ENCODE measurements at places on chromosomes 16 and 17.

GRCh38 chr17:48192321-48192731, 84.8 kb downstream of the SNX11 start:
- no peak for DNase-seq

DNA sequence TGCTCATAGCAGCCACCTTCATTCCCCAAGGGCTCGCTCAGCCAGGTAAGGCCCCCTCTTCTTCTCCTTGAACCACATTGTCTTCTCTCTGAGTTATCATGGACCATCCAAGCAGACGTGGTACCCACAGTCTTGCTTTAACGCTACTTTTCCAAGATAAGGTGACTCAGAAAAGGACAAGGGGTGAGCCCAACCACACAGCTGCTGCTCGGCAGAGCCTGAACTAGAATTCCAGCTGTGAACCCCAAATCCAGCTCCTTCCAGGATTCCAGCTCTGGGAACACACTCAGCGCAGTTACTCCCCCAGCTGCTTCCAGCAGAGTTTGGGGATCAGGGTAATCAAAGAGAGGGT, 272 bp downstream of the CCL2 start:
- DNase-seq = no peak

- DNase-seq = no peak
Measured at GRCh38 chr17:29640413-29640812, 17.7 kb upstream of the CORO6 start.

DNA sequence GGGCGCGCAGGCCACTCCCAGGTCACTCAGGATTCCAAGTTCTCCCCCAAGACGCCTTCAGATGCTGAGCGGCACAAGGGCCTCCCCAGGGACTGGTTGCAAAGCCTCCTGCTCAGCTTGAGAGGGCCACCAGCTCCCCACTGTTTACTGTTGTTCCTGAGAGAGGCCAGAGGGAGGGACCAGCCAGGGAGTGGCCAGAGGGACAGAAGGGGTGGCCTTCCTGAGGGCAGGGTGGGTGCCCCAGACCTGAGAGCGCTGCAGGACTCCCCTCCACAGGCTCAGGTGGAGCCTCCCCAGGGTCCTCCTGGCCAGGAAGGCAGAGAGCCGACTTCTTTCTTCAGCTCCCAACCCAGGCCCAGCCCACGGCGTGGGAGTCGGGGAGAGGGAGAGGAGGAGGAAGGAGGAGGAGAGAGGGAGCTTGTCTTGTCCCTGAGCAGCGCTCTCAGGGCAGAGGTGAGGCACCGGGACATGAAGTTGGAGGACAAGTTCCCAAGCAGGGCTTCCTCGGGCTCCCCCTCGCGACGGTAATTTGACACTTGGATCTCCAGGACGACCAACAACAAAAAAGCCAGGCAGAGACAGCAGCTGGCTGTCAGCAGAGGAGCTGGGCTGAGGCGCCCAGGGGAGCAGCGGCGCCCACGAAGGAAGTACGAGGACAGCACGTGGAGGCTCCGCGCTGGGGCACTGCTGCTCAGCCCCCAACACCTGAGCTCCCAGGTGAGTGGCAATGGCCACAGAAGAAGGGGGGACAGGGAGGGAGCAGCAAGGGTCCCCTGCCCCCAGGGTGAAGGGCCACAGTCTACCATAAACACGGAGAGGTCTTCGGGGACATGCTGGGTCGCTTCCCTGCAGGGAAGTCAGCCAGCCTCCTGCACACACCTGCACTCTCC, 497 bp downstream of the SMIM5 start:
- DNase-seq = no peak

- DNase-seq = no peak
Measured at GRCh38 chr16:67423611-67424260, 7.2 kb upstream of the HSD11B2 start.

DNA sequence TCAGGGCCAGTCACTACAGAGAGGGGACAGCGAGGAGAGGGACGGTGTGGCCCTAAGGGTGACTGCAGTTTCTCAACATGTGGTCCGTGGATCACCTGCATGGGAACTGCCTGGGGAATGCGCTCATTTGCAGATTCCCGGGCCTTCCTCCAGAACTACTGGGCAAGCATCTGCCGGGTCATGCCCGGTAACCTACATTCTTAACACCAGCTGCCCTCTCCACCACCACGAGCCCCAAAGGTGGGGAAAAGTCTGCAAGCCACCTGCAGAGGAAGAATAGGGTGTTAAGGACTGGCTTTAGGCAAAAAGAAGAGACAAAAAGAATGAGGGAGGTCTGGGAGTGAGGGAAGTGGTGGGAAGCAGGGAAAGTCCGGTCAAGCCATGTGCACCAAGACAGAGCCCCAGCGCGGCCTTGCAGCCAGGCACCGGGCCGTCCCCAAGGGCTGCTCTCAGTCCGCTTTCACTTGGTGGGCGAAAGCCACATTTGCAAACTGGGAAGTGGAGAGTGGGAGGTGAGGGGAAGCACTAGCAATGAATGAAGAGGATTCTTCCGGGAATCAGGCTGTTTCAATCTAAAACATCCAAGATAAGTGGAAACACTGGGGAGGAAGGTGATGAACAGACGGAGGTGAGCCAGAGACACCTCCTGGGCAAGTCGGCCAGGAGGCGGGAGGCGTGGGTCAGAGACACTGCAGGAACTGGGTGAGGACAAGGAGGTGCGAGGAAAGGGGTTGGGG, 70.3 kb downstream of the N4BP1 start:
- DNase-seq = no peak

DNA sequence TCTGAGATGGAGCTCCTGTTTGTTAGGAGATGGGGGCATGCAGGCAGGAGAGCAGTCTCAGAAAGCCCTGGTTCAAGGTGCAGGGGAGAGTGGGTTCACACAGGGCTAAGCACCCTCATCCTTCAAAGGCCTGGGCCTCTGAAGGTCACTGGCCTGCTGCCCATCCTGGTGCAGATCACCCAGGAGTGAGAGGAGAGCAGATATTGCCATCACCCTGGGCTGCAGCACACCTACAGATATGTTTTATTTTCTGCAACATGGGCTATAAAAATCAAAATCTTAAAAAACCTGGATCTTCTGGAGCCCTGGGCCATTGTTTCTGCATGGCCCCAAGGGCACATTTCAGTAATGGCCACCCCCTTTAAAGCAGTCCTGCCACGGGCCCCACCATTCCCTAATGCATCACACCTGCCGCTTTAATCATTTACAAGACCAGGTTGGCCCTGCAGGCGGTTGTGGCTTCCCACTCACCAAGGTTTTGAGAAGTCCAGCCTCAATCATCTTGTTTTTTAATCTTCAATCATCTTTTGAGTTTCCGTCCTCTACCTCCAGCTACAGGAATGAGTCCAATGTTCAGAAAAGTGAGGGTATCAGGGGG, 20.4 kb upstream of the NUP93 start:
- no peak for DNase-seq

DNA sequence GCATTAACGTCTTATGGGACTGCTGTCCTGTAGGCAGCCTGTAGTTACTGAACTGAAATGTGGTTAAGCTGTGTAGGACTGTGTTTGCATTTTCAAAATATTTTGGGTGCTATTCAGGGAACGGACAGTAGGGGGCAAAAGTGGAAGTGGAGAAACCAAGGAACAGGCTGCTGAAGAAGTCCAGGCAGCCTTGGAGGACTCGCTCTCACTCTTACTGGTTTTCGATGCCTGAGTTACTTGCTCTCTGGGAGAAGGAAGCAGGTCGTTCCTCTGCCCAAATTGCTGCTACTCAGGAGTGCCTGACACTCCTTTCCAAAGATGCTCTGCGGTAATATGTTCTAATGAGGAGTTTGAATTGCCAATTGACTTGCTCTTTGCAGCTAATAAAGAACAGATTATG, 64.5 kb upstream of the RBFOX1 start:
- DNase-seq = no peak

- no peak for DNase-seq
Measured at GRCh38 chr16:57999366-57999970, 1.0 kb downstream of the ZNF319 start.

GRCh38 chr17:74199306-74200092, 4.0 kb upstream of the RPL38 start:
- DNase-seq = no peak

- DNase-seq = no peak
Measured at GRCh38 chr16:67544844-67545664, 16.4 kb downstream of the RIPOR1 start.

DNA sequence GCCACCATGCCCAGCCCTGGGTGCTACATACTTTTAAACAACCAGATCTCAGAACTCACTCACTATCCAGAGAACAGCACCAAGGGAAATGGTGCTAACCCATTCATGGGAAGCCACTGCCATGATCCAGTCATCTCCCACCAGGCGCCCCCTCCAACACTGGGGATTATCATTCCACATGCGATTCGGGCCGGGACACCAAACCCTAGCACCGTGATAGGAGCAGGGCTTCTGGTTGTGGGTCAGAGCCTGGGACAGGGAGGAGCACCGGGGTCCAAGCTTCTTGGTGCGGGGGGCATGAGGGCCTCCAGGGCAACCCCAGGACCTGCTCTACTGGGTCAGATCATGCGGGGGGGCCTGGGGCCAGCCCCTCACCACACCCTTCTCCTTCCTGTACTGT, 4.5 kb downstream of the TMEM235 start:
- DNase-seq = no peak

- DNase-seq = no peak
Measured at GRCh38 chr17:56083475-56083874, 69.8 kb upstream of the ANKFN1 start.

DNA sequence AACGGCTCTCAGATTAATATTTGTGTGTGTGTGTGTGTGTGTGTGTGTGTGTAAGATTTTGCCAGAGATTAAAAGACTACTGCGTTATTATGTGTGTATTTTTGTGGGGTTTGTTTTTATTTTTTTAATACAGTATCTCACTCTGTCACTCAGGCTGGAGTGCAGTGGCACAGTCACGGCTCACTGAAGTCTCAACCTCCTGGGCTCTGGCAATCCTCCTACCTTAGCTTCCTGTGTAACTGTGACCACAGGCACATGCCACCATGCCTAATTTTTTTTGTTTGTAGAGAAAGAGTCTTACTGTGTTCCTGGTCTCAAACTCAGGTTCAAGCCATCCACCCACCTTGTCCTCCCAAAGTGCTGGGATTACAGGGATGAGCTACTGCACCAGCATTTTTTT, 87.2 kb downstream of the CYB561 start:
- no peak for DNase-seq

GRCh38 chr16:13816701-13817100, 103.3 kb upstream of the ERCC4 start:
- DNase-seq = no peak

- DNase-seq = no peak
Measured at GRCh38 chr17:44847586-44847985, at the start of gene HIGD1B. Gene HIGD1B, plus strand, starts transcription at chr17:44847883. Its CDS starts 270 bp downstream, at chr17:44848153.

- DNase-seq = no peak
Measured at GRCh38 chr17:78396441-78397337, 18.2 kb downstream of the PGS1 start.

- no peak for DNase-seq
Measured at GRCh38 chr17:8754890-8755289, 3.5 kb downstream of the SPDYE4 start.

GRCh38 chr16:11552440-11552839, 34.3 kb downstream of the LITAF start:
- no peak for DNase-seq

GRCh38 chr16:35492225-35492624, 2032.8 kb downstream of the TP53TG3F start:
- no peak for DNase-seq

- DNase-seq = no peak
Measured at GRCh38 chr16:27771201-27771910, 221.4 kb downstream of the KATNIP start.

GRCh38 chr17:73824321-73824720, 180.1 kb upstream of the SDK2 start:
- DNase-seq = no peak

DNA sequence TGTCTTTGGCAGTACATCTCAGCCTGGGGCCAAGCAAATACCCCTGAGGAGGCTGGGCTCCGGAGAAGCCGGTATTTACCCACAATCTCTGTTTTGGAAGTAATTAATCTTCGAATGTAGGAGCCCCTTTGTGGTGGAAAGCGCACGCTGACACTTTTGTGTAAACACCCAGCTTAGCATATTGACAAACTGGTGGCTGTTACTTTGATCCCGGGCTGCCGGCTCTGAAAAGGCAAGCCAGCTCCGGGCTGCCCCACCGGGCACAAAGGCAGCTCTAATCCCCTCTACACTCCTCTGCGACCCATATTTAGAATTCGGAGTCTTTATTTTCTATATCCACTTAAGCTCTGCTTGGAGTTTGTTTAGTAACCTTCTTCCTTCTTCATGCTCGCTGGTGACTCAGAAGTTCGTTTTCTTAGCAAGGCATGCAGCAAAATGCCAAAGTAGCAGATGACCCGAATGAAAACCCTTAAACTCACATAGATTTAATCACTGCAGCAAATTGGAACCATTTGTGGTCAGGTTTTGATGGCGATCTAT, 144.0 kb upstream of the IRX3 start:
- DNase-seq = no peak

DNA sequence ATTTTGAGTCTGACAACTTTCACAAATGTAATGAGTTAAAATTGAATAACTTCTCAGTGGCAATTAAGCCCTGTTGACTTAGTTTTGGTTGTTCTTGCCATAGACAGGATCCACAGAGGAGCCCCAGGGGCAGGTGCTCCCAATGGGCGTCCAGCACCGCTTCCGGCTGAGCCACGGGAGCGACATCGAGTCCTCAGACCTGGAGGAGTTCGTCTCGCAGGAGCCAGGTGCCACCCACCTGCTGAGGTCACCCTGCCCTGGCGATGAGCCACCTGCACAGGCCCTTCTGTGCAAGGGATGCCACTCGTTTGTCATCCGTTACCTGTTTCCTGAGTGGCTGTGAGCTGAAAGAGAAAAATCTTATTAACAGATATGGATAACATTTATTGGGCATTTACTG, 10.7 kb downstream of the CCDC40 start:
- DNase-seq = no peak

GRCh38 chr16:3149630-3150345, 15.0 kb downstream of the ZNF213 start:
- no peak for DNase-seq

DNA sequence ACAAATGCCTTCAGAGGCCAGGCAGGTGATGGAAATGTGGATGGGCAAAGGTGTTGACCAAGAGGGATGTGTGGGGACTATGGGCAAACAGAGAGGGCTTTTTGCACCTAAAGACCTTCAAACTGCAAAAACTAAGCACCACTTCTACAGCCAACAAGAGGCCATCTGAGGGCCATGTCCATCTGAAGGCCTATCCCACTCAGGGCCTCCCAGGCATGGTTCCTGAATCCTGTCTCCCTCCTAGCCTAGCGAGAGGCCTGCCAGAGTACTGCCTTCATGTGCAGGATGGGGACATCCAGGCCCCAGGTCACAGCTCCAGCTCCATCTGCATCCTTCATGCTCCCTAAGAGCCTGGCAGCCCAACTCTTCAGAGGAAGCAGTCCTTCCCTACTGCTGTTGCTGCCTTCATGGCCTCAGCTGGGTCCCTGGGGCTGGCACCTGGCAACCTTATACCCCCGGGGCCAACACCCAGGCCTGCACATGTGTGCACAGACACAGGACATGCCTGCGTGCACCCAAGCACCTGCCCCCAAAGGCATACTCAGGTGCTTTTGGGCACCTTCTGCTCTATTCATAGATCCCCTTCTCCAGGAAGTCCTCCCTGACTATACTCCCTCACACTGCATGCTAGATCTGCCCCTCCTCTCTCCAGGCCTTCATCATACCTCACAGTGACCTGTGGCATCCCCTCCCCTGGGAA, 95.2 kb downstream of the C16orf78 start:
- no peak for DNase-seq

Measured in stimulated activated CD8-positive, alpha-beta memory T cell treated with anti-CD3 and anti-CD28 coated beads, Interleukin-15, amount 100 ng/mL, for 4 hours (primary cell).